Neural progenitor cell (in vitro differentiated cells): ENCODE measurements at places on chromosomes 7 and 10. TPM values are rescaled to one million over a fixed set of nuclear protein-coding genes. Genes with fewer than 3 reads are reported as not detected.
A peak's percentile ranks its signal among the peaks of the same experiment; 100 is the strongest.

DNA sequence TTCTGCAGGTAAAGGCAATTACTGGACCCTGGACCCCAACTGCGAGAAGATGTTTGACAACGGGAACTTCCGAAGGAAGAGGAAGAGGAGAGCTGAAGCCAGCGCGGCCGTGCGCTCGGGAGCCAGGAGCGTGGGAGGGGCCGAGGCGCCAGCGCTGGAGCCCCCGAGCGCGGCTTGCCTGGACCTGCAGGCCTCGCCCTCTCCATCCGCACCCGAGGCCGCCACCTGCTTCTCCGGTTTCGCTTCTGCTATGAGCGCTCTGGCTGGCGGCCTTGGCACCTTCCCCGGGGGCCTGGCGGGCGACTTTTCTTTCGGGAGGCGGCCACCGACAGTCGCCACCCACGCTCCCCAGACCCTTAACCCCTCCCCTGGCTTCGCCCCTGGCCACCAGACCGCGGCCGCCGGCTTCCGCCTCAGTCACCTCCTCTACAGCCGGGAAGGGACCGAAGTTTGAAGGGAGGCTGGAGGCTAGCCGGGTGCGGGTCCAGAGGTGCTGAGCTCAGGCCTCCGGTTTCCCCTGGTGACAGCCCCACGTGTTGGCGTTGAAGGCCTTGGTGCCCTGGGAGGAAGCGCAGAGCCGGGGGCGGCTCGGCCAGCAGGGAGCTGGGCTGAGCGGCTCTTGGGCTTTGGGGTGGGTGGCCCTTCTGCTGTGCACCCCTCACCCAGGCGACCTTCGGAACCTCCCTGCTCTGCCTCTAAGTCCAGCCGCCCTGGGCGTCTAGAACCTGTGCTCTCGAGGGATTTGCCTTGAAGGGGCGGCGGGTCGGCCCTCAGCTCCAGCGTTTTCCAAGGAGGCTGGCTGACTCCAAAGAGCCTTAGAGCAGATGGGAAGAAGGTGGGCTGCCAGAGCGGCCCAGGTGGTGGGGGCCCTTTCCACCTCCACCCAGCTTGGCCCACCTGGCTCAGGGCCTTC is 1.8 kb downstream of the FOXI2 start:
- DNase-seq, result peak; percentile 60

DNA sequence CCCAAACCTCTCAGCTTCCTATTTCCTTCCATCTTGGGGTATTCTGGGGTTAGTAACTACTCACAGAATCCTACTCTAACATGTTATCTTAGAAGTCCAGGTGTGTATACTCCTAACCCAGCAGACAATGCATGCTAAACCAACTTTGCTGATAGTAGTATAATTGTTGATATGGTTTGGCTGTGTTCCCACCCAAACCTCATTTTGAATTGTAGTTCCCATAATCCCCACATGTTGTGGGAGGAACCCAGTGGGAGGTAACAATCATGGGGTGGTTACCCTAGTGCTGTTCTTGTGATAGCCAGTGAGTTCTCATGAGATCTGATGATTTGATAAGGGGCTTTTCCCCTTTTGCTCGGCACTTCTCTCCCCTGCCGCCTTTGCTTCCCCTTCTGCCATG is 135.1 kb downstream of the CHRM2 start:
- no peak for DNase-seq

- DNase-seq, result no peak
These were observed 58.4 kb downstream of the MAPK8 start for GRCh38 chr10:48364659-48365405.

GRCh38 chr10:6912929-6913328 is 332.9 kb upstream of the PRKCQ start:
- DNase-seq, result no peak

GRCh38 chr10:78890506-78890905 is 178.3 kb upstream of the ZMIZ1 start:
- DNase-seq, result no peak

- no peak for DNase-seq
These were observed 39.1 kb downstream of the PODXL start for GRCh38 chr7:131517218-131517923.

DNA sequence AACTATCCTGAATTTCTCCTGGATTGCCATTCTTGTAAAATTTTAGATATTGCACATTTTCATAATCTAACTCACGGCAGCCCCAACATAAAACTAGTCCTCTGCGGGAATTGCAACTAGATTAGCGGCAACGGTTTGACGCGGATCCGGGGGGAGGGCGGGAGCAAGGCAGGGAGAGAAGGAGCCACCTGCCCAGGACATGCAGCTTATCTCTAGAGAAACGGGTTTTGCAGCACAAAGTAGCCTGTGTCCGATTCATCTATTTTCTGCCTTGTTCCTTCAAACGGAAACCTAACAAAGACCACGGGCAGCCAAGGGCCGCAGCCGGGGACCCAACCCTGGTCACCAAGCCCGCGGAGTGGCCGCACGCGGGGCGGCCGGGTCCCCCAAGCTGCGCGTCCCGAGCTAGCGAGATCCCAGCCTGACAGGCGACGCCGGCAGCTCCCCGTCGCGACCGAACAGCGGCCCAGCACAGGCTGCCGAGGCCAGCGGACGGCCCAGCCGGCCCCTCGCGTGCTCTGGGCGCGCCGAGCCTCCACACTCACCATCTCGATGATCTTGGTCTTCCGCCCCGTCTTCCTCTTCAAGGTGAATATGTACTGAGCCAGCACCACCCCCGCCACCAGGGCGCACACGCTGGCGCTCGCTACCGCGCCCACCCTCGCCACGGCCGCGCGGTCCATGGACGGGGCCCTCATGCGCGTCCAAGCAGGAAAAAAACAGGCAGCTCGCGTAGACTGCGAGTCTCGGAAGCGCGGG is at the start of gene NT5C3A:
Gene NT5C3A (minus strand): TSS at position 754 of the 759 bp plus-strand sequence. CDS start 71 bp downstream, at position 683.
- peak; percentile 71 for DNase-seq

DNA sequence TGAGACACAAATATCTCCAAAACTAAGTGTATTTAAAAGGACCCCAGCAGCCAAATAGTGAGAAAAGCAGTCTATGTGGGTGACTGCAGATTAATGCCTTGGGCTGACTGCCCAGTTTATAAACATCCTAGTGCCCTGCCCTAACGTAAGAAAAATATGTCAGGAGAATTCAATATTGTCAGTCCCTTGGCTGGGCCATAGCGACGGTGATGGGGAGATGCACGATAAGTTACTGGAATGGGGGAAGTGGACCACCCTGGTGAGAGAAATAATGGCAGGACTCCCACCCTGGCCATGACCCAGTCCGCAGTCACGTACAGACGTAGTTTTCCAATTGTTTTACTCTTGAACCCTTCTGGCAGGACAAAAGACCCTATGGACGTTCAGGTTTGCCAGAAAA is 48.0 kb downstream of the JCAD start:
- no peak for DNase-seq

- DNase-seq, result no peak
These were observed 164.0 kb downstream of the SDK1 start for GRCh38 chr7:3464900-3465622.

- no peak for DNase-seq
These were observed 809 bp downstream of the SLC13A1 start for GRCh38 chr7:123198668-123199652.

- no peak for DNase-seq
These were observed 8.1 kb downstream of the CRYGN start for GRCh38 chr7:151431768-151432311.

GRCh38 chr7:157962458-157963306 is 624.9 kb downstream of the PTPRN2 start:
- DNase-seq, result no peak

- DNase-seq, result no peak
These were observed 765 bp downstream of the CCAR1 start for GRCh38 chr10:68721673-68722335.

Gene COBL
- 5.4 and 6.3 TPM in 2 replicates for total RNA-seq

Gene PLPP4
- total RNA-seq, result 0.90 TPM in 1 of 2 replicates, not detected in the other

Gene SSC4D
- total RNA-seq, result 0.43 and 6.8 TPM in 2 replicates

Gene CALY
- total RNA-seq, result 1.6 TPM in 1 of 2 replicates, not detected in the other

Gene POLR2J2
- 1.7 and 2.6 TPM in 2 replicates for total RNA-seq

Gene MBL2
- total RNA-seq, result not detected in 2 replicates
